ENCODE measurements at places on chromosomes 7 and 10.

DNA sequence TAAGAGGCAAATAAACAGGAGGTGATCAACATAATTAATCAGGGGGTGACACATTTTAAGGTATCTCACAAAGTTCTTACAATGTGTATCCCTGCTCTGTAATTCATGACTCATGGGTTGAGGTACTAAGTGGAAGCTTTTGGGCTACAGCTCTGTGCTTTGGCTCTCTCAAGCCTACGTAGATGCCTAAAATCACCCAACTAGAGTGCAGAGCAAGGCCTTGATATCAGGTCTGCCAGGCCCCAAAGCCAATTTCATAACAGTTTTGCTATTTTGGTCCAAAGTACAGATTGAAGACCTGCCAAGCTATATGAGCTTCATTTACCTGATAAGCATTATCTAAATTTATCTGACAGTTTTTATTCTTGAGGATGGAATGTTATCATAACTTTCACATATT, 175.3 kb upstream of the BET1 start:
- no peak for DNase-seq

DNA sequence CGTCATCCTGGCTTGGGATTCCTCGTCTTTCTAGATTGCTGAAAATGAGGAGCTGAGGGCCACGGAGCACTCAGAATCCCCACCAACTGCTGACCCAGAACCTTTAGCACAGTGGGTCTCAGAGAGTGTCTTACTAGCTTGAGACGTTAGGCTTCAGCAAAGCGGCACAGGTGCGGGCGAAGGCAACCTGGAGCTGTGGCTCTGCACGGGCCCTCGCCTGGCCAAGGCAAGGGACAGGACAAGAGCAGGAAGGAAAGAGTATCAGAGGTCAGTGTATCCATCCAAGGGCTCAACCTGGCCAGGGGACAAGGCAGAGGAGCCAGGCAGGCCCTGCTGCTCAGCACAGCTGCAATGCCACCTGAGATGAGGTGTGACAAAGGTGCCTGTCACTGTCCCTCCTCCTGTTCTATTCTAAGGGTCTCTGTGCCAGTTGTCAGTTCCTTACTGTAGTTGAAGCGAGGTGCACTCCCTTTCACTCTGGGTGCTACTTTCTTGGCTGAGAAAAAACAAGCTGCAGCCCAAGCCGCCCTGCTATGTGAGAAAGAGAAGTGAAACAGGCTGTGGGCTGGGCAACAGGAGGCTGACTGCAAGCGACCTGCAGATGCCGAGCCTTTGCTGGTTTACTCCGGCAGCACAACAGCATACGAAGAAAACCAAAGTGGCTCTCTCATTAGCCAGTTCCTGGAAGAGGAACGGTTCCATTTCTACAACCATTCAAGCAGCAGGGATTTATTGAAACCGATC, 33.3 kb upstream of the KDM7A start:
- no peak for DNase-seq

DNA sequence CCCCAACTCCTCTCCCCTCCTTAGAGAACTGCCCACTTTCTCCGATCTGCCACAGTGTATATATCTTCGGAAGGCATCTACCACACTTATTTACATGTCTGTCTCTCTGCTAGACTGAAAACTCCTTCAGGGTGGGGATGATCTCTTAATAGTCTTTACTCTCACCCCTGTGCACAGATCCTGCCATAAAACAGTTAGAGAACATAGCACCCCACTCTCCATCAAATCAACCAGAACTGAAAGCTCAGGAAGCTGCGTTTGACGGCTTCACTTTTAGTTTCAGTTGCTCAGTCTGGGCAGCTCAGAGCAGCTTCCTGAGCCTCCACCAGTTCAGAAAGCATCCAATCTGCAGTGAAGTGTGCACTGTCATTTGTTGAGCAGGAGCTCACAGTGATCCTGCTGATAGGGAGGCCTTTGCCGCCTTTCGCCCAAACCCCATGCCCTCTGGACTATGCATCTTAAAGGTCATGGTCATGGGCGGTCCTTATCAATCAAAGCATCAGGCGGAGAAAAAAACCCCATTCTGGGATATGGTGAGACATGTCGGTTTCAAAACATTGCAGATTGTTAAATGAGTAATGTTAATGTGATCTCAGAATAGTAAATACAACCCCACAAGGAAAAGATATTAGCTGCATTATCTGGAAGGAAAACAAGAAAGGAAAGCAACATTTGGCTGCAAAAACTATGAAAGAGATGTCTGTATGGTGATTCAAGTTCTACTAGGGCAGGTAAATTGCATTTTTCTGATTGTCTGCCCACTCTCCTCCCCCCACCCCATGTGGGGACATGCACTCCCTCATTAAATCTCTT, 167.1 kb upstream of the ADO start:
- peak; percentile 82 for DNase-seq

GRCh38 chr7:4200546-4201094, 481.5 kb upstream of the FOXK1 start:
- no peak for DNase-seq

GRCh38 chr7:83306502-83306901, 143.8 kb upstream of the PCLO start:
- no peak for DNase-seq

DNA sequence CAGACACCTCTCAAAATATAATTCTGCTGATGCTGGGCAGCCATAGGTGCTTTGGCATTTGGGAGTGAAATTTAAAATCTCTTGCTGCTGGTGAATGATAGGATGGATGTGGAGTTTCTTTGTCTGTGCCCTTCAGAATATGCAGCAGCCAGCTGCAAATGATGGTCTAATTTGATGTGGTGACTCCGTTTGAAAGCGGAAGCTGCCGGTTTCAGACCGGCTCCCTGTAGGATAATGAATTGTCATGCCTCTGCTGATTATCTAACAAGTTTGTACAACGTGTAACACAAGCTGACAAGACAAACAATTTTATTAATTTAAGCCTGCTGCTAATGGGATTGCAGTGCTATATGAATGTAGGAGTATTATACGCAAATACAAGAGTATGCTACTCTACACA, 103.5 kb downstream of the SND1 start:
- no peak for DNase-seq

DNA sequence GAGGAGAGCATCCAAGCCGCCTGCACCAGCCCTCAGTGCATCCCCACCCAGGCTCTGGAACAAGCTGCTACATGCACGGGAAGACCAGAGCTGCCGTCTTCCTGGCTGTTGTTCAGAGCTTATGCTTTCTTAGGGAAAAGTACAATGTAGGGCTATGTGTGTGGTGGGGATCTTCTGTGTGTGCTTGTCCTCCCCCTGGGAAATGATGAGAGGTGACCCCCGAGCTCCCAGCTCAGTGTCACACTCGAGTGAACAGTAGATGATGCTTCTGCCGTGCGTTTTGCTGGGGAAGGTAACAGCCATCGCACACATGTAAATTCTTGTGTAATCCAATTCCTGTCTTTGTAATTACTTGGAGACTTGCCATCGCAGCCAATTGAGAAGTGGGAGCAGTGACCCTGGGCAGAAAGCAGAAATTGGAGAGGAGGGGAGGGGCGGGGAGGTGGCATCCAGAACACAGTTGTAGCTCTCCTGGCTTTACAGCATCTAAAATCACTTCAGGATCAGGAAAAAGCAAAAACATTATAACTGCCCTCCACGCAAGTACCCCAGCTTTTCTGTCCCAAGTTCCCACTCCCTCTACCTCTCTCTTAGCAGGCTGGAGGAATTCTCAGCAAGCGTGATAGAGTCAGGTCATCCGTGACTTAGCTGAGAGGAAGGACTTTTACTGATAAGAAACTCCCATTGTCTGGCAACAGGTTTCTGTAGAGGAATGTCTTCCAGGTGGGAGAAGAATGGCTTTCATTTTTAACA, 149.6 kb downstream of the TCF7L2 start:
- DNase-seq, result no peak

GRCh38 chr10:124605001-124605370, 139.2 kb downstream of the FAM53B start:
- no peak for DNase-seq

GRCh38 chr7:66731986-66732385, 8.5 kb upstream of the RABGEF1 start:
- DNase-seq, result no peak

GRCh38 chr10:97585439-97585811, 1.2 kb downstream of the HOGA1 start:
- no peak for DNase-seq

DNA sequence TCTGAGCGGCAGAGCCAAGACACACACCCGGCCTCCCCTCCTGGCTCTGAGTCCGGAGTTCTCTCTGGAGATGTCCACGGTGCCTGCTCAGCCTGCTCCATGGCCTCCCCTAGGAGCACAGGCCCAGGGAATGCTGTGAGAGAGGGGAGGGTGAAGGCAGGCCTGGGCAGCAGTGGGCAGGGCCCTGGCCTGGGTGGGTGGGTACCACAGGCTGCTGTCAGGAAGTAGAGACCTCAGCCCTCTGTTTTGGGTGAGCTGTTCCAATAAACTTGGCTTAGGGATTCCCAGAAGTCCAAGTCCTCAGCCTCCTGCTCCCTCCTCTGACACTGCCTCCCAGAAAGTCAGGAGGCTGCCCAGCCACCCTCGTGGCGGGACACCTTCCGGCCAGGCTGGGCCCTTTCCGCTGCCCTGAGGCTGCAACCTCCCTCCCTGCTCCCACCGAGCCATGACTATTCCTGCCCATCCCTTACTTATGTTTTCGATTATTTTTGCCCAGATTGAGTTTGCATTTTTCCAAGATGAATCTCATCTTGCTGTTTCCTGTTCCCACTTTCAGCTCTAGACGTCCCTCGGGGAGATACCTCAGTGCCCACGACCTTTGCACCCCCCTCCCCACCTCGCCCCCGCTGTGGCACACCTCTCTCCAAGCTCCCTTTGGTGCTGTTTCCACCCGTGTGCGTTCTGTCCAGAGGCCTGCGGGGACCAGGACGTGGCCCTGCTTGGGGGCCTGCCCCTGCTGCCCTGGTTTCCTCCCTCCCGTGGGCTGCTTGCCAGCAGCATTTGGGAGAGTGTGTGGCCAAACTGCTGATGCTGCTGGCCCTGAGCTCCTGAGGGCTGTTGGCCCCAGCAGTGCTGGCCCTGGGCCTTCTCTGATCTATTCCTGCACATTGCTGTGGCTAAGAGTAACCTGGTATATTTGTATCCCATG, 5.8 kb upstream of the POLM start:
- no peak for DNase-seq

DNA sequence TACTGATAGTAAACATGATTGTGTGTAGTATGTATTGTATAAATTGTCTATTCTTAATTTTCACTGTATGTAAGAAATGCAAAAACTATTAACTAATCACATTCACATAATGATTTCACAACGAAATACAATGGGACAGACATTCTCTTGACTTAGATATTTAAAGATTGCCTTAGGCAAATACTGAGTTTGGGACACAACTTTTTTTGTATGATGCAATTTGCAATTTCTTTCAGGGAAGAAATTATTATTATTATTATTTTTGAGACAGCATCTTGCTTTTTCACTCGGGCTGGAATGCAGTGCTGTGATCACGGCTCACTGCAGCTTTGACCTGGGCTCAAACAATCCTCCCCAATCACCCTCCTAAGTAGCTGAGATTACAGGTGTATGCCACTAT, 173.2 kb upstream of the TRIM24 start:
- DNase-seq, result no peak

DNA sequence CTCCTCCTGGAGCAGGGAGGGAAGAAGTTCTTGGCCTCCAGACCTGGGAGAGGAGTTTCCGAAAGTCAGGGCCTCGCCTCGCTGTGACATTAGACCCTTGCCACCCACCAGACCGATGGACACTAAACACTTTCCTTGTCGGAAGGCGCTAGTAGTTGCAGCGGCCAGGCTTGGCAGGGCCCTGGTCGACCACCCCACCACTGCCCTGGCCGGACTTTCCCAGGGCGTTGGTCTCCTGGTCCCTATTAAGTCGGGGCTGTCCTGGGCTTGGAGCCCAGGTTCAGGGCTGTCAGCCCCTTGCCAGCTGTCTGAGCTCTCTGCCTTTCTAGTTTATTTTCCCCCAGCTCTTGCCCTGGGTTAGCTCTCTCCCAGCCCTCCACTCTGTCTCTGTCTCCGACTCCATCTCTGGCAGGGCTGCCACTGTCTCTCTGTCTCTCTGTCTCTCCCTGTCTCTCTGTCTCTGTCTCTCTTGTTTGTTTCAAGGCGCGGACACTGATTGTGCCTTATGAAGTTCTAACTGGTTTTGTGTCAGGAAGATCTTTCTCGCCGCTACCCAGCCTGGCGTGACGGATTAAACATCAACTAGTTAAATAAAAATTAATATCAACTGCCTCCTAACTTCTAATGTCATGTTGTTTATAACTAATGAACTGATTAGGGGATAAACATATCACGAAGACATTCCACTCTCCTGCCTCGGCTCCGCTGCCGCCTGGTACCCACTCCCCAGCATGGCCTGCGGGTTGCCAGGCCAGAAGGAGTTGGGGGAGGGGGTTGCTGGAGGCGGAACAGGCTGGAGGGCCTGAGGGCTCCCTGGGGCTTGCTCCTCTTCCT, 13.8 kb upstream of the PAX2 start:
- DNase-seq, result no peak

DNA sequence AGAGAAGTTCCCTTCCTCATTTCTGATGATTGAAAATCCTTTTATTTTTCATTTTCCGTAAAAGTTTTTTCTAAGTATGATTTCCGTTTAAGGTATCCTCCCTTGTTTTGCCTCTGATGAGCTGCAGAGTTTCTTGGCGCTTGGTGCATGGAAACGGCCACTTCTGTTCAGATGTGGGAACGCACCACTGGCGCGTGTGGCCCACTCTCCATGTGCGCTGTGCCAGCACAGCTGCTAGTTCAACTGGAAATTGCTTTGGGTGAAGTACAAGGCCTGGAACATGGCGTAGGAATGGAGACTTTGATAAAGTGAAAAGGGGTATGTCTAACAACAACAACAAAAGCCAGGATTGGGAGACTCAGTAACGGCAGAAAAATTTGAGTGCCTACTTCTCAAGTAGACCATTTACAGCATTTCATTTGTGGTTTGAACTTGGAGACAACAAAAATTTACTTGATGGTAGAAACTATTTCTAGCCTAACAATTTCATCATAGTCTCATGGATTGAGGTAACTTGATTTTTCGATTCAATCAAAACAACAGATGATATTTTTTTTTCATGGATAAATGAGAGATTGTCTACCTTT, 364.2 kb downstream of the SUGCT start:
- DNase-seq, result no peak

DNA sequence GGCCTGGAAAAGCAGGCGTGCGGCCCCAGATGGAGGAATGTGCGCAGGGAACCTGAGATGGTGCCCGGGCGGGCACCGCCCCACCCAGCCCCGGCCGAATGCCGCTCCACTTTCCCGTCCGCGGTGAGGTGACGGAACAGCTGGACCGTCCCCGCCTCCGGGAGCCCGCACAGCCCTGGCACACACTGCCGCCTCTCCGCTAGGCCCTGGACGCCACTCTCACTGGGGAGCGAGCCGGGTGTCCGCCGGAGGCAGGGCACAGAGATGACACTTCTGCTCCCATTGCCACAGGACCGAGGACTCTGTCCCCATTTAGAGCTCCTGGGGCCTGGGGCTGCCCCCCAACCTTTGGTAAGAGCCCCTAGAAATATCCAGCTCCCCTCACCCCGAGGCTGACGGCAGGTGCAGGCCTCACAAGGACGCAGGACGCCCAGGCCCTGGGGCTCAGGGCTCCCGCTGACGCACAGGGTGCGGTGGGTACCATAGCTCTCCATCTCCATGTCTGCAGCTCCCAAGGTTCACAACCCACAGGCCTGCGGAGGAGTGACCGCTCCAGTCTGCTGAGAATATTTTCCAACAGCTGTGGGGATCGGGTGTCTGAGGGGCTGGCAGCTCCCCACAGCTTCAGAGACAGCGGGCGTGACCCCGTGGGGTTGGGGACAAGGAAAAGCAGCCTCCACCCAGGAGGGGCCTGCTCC, 52.2 kb upstream of the PDGFA start:
- DNase-seq, result no peak

GRCh38 chr7:151086802-151087244, 548 bp downstream of the AGAP3 start:
- DNase-seq, result no peak

GRCh38 chr10:32318476-32318896, 28.5 kb downstream of the EPC1 start:
- no peak for DNase-seq

Measured in stimulated activated naive CD8-positive, alpha-beta T cell treated with anti-CD3 and anti-CD28 coated beads, Interleukin-15, amount 100 ng/mL, for 72 hours (primary cell).